ENCODE measurements at places on chromosomes 5 and 9.

DNA sequence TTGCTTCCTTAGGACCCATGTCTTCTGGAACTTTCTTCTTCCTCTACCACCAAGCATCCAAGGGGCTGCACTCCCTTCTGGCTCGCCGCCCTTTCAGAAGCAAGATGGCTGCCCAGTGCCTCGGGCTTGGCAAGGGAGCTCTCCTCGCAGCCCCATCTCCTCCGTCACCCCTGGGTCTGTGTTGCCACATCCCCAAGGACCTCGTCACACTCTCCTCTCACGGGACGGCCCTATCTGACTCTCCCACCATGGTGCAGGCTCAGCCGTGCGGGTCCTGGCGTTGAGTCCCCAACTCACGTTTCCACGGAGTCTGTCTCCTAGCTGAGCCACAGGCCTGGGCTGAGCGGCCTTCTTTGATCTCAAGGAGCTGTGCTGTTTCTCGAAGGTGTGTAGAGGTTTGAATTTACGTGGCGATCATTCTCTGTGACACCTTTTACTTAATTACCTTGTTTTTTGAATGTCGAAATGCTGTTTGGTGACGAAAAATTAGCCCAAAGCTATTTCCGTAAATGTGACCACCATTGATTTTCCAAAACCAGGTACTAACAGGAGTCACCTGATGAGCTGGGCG is 15.0 kb upstream of the SCGB3A1 start:
- no peak for DNase-seq

DNA sequence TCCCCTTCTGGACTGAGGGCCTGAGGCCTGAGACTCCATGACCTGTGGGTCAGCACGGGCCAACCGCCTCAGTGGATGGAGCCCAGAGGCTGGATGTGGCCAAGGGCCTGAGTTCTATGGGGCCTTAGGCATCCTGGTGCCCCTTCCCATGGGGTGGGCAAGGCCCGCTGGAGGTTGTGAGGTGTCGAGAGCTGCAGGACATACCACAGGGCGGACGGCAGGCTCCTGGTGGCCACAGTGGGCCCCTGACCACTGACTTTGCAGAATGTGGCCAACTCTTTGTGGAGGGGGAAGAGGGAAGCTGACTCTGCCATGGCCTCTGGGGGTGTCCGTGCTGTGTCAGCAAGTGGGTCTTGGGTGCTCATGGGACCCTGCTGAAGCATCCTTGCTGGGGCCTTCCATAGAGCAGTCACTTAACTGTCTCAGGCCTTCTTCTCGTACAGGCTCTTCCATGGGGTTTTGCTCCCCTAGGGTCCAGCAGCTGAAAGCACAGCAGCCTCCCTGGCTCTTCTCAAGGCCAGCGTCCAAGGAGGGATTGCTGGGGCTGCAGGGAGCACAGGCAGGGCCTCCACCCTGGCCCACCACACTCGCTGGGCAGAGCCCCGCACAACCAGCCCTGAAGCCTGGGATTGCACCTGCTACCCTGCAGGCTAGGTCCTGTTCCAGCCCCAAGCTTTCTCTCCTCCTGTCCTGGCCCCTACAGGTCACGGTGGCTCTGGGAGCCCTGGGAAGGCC is 21.6 kb upstream of the SLC9A3 start:
- no peak for DNase-seq

DNA sequence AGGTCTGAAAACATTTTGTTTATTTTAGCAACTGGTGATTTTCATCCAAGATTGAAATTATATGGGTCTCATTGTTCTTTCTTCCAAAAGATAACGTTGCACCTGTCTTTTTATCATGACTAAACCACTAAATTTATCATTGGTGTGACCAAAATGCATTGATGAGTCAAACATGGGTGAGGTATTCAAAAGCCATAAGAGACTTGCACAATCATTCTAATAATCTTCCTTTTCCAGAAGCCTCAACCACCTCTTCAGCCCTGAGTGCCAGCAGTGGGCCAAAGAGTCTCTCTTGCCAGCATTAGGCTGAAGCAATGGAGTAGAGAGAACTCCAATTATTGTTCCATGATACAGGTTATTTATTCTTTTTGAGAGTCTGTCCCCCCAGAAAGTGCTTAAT is 198.9 kb downstream of the LURAP1L start:
- no peak for DNase-seq

DNA sequence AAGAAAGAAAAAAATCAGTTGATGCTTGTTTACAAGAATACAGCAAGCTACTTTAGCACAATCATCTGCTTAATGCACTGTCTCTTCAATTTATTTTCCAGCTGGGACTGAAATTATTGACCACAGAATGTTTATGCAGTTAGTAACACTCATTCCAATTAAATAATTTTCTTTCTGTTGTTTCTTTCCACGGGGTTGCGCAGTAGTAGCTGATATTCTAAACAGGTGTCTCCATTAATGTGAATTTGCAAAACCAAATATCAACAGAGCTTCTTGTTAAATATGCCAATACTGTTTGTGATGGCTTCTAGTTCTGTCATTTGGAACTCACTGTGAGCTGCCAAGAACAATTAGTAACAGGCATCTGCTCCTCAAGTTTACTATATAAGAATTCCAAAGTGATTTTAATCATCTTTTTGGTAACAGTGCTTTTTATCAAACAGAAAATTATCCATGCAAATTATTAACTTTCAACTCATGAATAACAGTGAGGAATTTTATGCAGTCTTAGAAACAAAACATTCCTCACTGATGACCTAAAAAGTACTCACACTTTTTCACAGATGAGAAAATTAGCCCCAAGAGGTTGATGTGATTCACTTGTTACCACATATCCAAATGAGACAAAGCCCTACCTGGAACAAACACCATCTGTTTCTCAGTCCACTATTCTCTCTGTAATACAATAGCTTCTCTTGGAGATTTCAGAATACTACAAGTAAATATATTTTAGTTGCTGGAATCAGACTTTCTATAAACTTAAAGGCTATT is 567.6 kb upstream of the RGMB start:
- DNase-seq: peak; percentile 89
